Immature natural killer cell (primary cell): ENCODE measurements at places on chromosomes 11 and 22.

DNA sequence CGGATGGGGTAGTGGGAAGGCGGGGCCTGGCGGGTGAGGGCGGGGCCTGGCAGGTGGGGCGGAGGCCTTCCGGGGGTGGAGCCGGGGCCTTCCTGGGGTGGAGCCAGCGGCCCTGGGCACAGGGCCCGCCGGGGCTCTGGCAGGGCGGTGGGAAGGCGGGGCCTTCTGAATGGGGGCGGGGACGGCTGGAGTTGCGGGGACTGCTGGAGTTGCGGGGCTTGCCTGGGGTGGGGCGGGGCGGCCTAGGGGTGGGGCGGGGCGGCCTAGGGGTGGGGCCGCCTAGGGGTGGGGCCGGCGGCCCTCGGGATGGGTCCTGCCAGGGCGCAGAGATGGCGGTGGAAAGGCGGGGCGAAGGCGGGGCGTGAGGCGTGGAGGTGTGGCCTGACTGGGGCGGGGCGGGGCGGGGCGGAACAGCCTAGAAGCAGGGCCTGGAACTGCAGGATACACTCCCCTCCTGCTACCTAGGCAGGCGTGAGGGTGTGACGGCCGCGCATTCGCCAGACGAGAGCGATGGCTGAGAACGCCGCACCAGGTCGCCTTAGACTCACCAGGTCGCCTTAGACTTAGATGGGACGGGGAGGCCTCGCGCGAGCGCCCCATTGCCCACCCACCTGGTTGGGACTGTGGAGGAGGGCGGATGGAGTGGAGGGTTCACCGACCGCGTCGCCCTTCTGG, 19.3 kb downstream of the RRP7A start:
- H3K27ac ChIP-seq: no peak overlapping the region
- no peaks in the 10 kb centered on the region for H3K27me3 ChIP-seq
- H3K4me1 ChIP-seq: no peaks in the 10 kb centered on the region
- H3K4me3 ChIP-seq: peak overlapping the region; percentile 65

- no peaks in the 10 kb centered on the region for H3K4me1 ChIP-seq
- H3K27me3 ChIP-seq: peaks cover 4% of the 10 kb centered on the region
- no peak overlapping the region for H3K27ac ChIP-seq
- DNase-seq: no peak
- H3K4me3 ChIP-seq: no peak overlapping the region
These were observed 47.7 kb downstream of the COMMD9 start for GRCh38 chr11:36241497-36241896.

GRCh38 chr11:87223816-87224215, 186.1 kb downstream of the TMEM135 start:
- no peak overlapping the region for H3K27ac ChIP-seq
- H3K4me1 ChIP-seq: peaks cover 9% of the 10 kb centered on the region
- H3K27me3 ChIP-seq: no peaks in the 10 kb centered on the region
- no peak for DNase-seq
- H3K4me3 ChIP-seq: no peak overlapping the region
- no peaks in the 10 kb centered on the region for H3K36me3 ChIP-seq

DNA sequence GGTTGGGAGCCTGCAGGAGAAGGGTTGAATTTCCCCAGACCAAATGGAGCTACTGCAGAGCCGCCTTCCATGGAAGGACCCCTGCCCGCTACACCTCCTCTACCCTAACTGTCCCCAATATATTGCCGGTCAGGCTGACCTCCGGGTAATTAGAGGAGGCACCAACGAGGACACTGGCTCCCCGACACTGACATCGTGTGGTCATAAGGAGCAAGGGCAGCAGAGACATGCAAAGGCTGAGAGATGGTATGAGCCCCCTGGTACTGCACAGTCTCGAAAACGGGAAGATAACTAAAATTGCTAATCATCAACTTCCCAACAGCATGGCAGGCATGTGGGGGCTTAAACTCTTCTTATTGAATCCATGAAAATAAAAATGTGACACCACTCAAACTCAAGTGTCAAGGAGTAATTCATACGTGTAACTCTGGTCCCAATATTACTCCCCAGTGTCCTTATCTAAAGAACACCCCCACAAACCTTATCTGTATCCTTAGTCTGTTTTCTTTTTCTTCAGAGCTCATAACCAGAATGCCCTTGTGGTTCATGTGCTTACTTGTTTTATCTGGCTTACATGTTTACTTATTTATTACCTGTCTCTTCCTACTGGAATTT, 4.4 kb downstream of the CAVIN3 start:
- no peak overlapping the region for H3K4me3 ChIP-seq
- no peak overlapping the region for H3K27ac ChIP-seq
- no peaks in the 10 kb centered on the region for H3K36me3 ChIP-seq
- DNase-seq: peak; percentile 26
- H3K27me3 ChIP-seq: peaks cover 23% of the 10 kb centered on the region

DNA sequence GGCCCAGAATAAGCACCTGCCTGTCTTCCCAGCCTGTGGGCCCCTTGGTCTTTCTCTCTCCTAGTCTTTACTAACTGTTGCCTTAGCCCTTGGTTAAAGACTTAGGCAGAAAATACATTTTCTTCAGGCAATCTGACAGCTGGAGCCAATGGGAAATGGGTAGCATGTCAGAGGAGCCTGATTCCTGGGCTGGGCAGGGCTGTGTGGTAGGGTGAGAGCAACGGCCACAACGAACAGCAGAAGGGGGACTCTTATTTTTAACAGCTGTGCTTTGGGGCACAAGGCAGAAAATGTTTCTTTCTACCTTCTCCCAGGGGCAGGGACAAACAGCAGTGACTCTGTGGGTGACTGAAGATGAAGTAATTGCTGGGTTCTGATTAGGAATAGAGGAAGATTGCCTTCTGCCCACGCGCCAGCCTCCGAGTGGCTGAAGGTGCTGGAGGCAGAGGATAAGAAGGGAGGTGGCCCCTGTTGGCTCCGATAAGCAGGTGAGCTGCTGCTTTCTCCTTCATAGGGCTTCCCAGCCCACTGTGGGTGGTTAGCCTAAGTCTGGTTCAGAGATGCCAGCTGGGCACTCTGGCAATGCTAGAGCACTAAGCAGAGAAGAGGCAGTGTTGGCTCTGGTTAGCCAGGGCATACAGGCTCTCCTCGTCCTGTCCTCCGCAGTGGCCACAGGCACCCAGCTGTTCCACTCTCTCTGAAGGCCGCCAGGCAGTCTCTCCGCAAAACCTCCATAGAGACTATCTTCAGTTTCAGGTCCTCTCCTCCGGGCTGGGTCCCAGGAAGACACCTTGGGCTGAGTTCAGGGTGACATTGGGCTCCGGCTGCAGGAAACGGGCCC, 1.5 kb downstream of the YPEL4 start:
- no peak for DNase-seq
- peak overlapping the region; percentile 84 for H3K4me3 ChIP-seq
- H3K4me1 ChIP-seq: peaks cover 41% of the 10 kb centered on the region
- no peaks in the 10 kb centered on the region for H3K36me3 ChIP-seq

GRCh38 chr11:37597776-37598175, 999.7 kb upstream of the RAG2 start:
- H3K4me1 ChIP-seq: peaks cover 8% of the 10 kb centered on the region
- H3K4me3 ChIP-seq: no peak overlapping the region
- no peaks in the 10 kb centered on the region for H3K36me3 ChIP-seq
- no peaks in the 10 kb centered on the region for H3K27me3 ChIP-seq
- DNase-seq: no peak

DNA sequence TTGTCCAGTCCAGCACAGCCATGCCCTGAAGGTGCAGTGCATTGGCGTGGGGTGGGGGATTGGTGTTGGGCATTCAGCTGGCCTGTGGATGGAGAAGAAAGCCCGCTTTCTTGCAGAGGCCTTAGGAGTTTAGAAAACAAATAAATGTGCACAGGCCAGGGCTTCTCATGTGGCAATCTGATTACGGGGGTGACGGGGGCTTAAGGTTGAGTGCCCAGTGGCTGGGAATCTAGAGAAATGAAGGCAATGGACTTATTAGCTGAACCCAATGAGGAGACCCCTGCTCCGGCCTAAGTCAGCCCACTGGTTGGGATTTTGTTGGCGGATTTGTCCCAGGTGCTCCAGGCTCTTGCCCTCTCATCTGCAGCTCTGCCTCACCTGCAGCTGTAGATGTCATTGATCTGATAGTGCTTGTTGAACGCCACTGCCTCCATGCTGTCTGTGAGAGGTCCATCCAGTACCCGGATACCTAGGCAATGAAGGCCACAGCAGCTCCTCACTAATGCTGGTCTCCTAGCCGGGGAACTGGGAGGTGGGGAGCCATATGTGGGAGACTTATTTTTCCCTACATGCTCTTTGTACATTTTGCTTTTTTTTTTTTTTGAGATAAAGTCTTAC, 6.2 kb downstream of the PCSK7 start:
- H3K4me1 ChIP-seq: peaks cover 39% of the 10 kb centered on the region
- peaks cover 19% of the 10 kb centered on the region for H3K36me3 ChIP-seq
- no peak overlapping the region for H3K4me3 ChIP-seq

DNA sequence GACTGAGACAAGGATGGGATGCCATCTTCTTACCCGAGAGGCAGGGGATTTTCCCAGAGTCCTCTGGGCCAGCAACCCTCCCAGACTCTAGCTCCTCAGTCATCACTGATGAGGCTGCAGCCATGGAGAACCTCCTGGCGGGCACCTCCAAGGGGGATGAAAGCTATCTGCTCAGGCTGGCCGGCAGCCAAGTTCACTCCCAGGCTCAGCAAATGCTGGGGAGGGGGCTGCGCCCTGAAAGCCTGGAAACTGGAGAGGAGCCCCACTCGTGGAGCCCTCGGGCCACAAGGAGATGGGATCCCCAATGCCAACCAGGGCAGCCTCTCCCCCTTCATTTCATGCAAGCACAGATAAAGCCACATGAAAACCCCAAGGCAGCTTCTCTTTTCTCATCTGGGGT, 75.0 kb downstream of the CACNA1I start:
- H3K4me1 ChIP-seq: no peaks in the 10 kb centered on the region
- H3K27me3 ChIP-seq: peaks cover 5% of the 10 kb centered on the region
- H3K4me3 ChIP-seq: no peak overlapping the region

GRCh38 chr11:121207485-121208115, 85.0 kb upstream of the SC5D start:
- H3K4me1 ChIP-seq: no peaks in the 10 kb centered on the region
- H3K36me3 ChIP-seq: no peaks in the 10 kb centered on the region
- H3K27me3 ChIP-seq: peaks cover 1% of the 10 kb centered on the region
- H3K27ac ChIP-seq: no peak overlapping the region
- DNase-seq: no peak

- H3K27me3 ChIP-seq: peaks cover 3% of the 10 kb centered on the region
- H3K4me3 ChIP-seq: no peak overlapping the region
- DNase-seq: no peak
- H3K36me3 ChIP-seq: no peaks in the 10 kb centered on the region
- no peak overlapping the region for H3K27ac ChIP-seq
These were observed 87.8 kb upstream of the SHANK2 start for GRCh38 chr11:71340086-71340606.

DNA sequence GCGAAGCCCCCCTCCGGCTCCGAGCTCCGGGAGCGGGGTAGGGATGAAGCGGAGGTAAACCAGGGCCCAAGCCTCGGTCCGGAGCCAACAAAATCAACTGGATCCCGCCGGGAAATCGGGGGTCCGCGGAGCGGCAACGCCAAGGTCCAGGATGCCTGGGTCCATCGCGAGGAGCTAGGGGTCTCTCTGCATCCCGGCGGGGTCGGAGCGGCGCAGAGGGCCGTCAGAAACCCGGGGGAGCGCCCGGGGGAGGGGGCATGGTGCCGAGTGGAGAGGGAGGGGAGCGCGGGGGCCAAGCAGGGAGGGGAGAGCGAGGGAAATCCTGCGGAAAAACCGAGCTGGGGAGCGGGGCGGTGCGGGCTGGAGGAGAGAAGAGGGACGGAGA, 51.8 kb downstream of the SLC22A12 start:
- no peaks in the 10 kb centered on the region for H3K27me3 ChIP-seq
- H3K4me1 ChIP-seq: peaks cover 3% of the 10 kb centered on the region
- no peaks in the 10 kb centered on the region for H3K36me3 ChIP-seq
- no peak overlapping the region for H3K4me3 ChIP-seq
- no peak overlapping the region for H3K27ac ChIP-seq
